ENCODE measurements at places on chromosomes 12 and 14. TPM values are rescaled to one million over a fixed set of nuclear protein-coding genes. Genes with fewer than 3 reads are reported as not detected.

Gene GYS2
- not detected for polyA plus RNA-seq

Gene RDH5
- 6.2 TPM for polyA plus RNA-seq

Gene MOK
- 20.5 TPM for polyA plus RNA-seq

Gene TMED10
- polyA plus RNA-seq = 466 TPM

DNA sequence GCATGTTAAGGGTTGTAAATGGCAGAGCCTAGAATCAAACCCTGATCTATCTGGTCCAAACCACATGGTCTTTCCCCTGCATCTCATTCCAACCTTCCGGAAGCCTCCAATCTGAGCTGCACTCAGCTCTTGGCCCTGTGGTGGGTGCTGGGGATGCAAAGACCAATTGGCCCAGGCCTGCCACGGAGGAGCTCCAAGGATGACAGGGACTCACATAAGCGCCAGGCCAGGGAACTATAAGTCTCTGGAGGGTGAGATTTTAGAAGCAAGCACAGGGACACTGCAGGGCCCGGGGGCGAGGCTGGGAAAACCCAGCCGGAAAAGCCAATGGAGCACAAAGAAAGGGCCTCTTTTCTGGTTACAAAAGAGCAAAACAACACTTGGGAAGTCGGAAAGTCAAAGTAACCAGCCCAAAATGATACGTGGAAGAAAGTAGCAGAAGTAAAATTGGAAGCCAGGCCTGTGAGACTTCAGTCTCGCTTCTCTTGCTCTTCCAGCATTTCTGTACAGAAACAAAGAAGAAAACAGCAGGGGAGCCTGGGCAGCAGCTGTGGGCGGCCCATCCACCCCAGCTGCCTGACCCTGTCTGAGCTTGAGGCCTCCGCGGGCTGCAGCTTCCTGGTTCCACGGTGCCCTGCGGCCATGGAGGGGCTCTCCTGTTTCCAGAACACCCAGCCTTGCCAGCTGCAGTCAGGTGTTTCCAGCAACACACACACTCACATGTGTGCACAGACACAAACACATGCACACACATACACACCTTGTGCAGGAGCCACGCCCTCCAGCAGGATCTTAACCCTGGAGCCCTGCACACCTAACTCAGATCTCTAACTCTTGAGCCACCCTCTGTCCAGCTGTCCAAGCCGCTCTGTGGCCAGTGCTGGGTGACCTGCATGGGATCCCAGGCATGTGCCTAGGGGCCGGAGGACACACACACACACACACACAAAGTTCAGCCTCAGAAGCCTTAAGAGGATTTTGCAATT lies 178.2 kb downstream of the BCL11B start:
- DNase-seq = no peak

DNA sequence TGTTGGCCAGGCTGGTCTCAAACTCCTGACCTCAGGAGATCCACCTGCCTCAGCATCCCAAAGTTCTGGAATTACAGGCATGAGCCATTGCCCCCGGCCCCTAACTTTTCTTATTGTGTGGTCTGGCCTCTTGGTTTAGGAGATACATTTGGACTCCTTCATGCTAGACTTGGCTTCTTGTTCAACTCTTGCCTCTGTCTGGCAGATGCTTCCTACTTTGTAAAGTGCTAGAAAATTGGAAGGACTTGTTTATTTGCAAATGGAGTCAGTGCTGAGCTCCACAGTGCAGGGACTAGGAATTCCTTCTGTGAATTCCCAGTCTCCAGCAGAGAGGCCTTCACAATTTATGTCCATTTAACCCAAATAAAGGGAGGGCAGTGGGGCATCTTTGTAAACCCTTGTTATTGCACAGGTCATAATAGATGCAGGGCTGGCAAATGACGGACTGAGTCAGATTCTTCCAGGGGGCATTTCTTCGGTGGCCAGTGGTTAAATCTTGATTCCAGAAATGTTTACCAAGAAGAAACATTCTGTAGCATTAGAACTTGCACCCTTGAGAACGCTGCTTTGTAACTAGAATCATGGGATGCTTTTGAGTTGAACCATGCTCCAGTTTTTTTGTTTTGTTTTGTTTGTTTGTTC lies 73.8 kb upstream of the TBX3 start:
- DNase-seq = no peak

DNA sequence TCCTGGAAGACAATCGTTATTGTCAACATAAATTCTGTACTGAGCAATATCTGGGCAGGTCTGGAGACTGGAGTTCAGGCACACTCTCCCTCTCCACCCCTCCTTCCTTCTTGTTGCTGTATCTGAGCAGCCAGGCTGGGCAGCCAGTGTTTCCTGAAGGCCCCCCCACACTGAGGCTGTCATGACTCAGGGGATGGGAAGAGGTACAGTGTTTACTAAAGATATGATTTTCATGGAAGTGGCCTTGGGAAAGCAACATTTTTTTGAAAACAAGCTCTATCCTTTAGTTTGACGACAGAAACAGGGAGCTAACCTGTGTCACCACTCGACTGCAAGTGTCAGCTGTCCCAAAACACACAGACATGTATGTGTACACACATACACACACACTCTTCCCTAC lies 1485.4 kb upstream of the TMEM132C start:
- DNase-seq = no peak

GRCh38 chr12:105391231-105391630 lies 60.7 kb downstream of the C12orf75 start:
- DNase-seq = no peak

- no peak for DNase-seq
Measured at GRCh38 chr14:61589691-61590581, 105.4 kb upstream of the HIF1A start.

- no peak for DNase-seq
Measured at GRCh38 chr14:102085948-102086708, 716 bp downstream of the HSP90AA1 start.

DNA sequence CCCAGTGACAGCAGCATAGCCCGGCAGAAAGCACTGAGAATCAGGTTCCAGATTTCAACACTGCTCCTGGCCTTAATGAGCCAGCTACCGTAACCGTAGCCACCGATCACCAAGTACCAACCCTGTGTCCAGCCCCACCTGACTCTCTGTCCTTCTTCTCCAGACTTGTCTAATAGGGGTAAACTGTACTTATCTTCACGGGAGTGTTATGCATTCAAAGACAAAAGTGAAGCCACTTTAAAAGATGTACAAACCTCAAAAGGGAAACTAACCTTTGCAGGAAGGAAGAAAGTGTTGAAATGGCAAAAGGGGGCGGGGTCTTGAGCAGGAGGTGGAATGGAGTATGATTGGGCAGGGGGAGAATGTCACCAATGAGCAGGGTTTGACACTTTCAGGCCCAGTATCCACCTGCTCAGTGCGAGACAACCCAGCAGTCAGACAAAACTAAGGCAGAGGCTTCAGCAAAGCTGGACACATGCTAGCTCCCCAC lies 226.1 kb downstream of the CHST11 start:
- DNase-seq = no peak

DNA sequence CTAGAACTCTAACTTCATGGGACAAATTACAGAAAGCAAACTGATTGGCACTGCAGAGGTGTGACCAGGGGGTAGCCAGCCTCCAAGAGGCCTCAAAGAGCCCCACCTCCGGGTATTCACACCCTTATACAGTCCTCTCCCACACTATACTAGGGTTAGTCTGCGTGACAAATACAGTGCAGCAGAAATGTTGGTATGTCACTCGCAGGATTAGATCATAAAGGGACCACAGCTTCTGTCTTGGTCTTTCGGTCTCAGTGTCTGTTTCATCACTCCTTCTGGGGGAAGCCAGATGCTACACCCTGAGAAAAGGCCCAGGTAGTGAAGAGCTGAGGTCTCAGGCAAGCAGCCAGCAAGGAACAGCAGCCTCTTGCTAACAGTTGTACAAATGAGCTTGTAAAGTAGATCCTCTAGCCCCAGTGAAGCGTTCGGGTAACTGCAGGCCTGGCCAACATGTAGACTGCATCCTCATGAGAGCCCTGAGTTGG lies 68.9 kb upstream of the SAV1 start:
- DNase-seq = no peak

GRCh38 chr12:22709292-22709691 lies 84.3 kb downstream of the ETNK1 start:
- DNase-seq = no peak

GRCh38 chr12:105485321-105485910 lies 154.9 kb downstream of the C12orf75 start:
- no peak for DNase-seq

GRCh38 chr14:39592116-39592789 lies 160.0 kb upstream of the FBXO33 start:
- no peak for DNase-seq

GRCh38 chr12:54683398-54683797 lies 35.2 kb upstream of the DCD start:
- DNase-seq = no peak

DNA sequence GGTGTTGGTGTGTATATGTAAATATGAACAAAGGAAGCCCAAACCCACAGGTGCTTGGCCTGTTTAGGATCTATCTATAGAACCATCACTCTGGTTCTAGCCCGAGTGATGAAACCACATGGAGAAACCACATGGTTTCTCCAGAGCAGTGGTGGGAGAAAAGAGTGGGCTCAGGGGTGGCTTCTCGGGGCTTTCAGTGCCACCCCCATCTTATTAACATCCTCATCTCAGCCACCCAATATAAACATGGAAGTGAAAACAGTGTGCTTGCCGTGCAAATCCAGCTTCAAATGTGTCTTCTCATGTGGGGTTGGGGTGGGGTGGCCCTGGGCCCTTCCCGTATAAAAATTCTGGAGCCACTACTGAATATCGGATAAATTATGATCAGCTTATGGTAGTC lies 109.0 kb downstream of the STAB2 start:
- DNase-seq = no peak

DNA sequence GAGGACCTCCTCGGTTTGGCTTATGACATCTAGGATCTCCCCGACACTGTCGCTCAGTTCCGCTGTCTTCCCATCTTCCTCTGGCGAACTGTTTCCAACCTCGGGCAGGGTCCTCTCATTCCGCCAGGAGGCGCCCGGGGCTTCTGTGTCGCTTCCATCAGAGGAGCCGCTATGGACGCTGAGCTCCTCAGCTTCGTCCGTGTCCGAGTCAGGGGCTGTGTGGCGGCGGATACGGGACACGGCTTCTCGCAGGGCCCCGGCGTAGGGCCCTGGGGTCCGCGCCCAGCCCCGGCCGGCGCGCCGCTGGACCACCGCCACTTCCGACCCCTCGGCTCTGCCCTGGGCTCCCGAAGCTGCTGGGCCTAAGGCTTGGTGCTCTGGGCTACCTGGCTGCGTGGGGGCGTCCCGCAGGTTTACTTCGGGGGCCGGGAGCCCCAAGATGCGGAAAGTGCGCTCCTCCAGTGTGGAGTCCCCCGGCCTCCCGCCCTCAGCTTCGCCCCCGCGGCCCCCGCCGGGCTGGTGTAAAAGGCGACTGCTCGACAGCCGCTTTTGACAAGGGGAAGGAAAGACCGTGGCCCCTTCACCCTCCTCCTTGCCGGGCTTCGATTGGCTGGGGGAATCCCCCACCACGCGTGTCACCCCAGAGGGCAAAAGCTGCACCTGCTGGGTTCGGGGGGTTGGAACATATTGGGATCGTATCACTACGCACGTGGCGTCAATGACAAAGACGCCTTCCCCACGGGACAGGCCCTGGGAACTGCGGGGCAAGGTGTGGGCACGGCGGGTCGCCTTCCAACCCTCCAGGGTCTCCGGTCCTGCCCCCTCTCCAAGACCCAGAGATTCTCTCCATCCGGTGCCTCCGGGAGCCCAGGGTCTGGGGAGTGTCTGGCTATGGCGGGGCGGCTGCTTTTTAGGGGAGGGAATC lies 2.1 kb downstream of the DDN start:
- DNase-seq = no peak
